ENCODE measurements at places on chromosomes 4 and X. TPM values are rescaled to one million over a fixed set of nuclear protein-coding genes. Genes with fewer than 3 reads are reported as not detected.

The CTAG2 gene
- not detected for total RNA-seq

The KCNE5 gene
- 0.22 TPM for total RNA-seq

The NOX1 gene
- not detected for total RNA-seq

The CLTRN gene
- 0.33 TPM for total RNA-seq

The DCAF4L1 gene
- 0.32 TPM for total RNA-seq

The MPP1 gene
- 11.1 TPM for total RNA-seq

The HOPX gene
- 16.9 TPM for total RNA-seq

The GATA1 gene
- not detected for total RNA-seq

The CT47B1 gene
- not detected for total RNA-seq
